ENCODE measurements at places on chromosomes 7 and 10. TPM values are rescaled to one million over a fixed set of nuclear protein-coding genes. Genes with fewer than 3 reads are reported as not detected.
A peak's percentile ranks its signal among the peaks of the same experiment; 100 is the strongest.

DNA sequence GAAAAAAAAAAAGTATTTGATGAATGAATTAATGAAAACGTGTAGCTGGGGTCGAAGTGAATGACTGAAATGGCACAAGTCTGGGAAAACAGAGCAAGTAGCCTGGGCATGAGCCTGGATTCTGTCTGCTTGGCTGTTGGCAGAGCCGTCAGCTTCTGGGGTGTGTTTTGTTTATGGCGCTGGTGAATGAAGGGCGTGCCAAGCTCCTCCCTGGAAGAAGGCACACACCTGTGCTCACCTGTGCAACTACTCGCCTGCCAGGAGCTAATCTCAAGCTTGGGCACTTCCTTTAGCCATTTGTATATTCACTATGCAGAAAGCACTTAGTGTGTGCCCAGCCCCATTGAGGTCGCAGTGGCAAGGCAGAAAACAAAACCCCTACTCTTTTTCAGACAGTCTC is 74.1 kb downstream of the GTF2IRD1 start:
- DNase-seq: peak; percentile 86

DNA sequence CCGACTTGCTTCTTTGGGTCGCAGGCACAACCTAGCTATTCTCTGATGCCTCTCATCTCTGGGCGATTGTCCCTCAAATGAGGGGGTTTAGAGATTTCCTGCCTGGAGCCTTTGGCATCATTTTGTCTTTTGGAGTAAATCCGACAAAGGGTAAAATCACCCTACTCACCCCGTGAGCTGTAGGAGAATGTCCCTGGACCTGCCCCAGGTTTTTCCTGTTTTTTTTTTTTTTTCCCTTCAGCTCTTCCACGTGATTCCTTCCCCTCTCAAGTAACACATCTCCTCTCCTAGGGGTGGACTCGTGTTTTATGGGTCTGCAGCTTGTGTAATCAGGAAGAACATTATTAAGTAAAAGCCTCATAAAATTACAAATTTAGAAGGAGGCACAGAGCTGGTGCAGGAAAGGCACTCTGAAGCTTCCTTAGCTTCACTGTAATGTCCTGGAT is 128.4 kb upstream of the ZNF746 start:
- DNase-seq: no peak

The GPR15LG gene
- 231 TPM for total RNA-seq

DNA sequence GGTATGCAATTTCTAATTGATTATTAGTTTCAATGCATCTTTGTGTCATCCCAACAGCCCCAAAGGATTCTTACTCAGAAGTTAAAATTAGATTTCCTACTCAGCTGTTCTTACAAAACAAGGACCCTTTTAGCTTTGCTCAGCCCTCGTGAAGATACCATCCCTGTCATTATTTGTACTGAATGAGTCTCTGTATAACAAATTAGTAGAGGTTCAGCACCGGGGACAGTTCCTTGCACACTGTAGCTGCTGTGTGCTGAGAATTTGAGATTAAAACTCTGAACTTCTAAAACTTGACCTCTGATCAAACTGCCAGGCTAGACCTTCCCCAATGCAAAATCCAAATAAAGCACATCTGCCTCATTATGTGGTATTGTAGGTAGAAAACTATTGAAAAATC is 299.1 kb downstream of the LHFPL3 start:
- no peak for DNase-seq

The SPDYE8 gene
- total RNA-seq: not detected

The AKR1C1 gene
- total RNA-seq: 28.4 TPM

DNA sequence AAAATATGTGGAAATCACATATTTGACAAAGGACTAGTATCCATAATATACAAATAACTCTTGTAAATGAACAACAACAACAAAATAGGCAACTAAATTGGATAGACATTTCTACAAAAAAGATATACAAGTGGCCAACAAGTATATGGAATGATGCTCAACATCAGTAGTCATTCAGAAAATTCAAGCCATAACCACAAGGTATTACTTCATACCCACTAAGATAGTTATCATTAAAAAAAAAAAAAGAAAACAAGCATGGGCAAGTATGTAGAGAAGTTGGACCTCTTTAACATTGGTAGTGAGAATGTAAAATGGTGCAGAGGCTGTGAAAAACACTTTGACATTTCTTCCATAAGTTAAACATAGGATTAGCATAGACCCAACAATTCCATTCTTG is 80.8 kb downstream of the CYP26A1 start:
- DNase-seq: no peak

DNA sequence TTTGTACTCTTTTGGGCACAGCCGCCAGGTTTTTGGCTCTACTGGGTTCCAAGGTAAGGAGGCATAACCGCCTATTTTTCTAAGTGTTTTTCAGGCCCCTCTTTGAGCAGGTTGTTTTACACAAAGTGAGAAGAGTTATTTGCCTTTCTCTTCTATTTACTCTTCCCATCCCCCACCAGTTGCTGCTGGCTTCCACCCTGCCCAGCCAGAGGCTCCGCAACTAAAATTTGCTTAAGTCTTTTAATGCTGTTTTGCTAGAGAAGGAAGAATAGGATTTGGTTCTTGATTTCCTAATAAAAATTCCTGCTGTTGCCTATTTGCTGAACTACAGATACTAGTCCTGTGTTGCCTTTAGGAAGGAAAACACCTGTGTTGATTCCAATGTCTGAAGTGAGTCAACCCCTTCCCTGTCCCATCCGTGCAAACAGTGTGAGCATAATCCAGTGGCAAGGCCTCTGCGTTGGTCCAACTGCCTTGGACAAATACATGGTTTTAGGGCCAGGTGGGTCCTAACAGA is 1.9 kb downstream of the PLA2G12B start:
- no peak for DNase-seq

DNA sequence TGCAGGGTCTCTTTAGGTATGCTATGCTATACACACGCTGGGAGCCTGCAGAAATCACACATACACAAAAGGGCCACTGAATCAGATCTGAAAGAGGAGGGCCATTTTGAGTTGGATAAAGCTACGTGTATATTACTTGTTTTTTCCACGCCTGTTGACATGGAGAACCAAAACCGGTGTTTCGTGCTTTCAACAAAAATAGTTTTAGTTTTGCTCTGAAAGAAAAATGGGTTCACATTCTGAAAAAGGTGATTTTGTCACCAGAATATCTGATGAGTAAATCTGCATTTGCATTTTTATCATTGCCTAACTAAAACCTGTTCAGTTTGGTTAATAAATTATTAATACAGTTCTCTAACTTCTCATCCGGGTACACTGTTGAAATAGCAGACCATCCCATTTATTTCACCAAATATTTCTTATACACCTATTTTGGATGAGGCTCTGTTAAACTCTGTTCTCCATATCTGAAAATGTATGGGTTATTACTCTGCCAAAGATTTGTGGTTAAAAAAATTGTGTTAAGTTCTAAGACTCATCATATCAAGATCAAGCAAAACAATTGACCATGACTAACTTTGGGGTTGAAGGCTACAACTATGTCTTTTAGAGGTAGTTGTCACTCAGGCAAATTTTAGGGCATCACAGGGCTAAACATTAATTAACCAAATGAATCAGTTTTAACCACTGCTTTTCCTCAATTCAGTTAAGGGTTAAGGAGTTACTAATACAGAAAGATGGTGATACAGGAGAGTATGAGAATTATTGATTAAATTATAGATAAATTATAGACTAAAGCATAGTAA is 101.2 kb upstream of the RPA3 start:
- no peak for DNase-seq

GRCh38 chr10:90592638-90593302 is 265.1 kb downstream of the HTR7 start:
- peak; percentile 28 for DNase-seq

The FANK1 gene
- 10.3 TPM for total RNA-seq

DNA sequence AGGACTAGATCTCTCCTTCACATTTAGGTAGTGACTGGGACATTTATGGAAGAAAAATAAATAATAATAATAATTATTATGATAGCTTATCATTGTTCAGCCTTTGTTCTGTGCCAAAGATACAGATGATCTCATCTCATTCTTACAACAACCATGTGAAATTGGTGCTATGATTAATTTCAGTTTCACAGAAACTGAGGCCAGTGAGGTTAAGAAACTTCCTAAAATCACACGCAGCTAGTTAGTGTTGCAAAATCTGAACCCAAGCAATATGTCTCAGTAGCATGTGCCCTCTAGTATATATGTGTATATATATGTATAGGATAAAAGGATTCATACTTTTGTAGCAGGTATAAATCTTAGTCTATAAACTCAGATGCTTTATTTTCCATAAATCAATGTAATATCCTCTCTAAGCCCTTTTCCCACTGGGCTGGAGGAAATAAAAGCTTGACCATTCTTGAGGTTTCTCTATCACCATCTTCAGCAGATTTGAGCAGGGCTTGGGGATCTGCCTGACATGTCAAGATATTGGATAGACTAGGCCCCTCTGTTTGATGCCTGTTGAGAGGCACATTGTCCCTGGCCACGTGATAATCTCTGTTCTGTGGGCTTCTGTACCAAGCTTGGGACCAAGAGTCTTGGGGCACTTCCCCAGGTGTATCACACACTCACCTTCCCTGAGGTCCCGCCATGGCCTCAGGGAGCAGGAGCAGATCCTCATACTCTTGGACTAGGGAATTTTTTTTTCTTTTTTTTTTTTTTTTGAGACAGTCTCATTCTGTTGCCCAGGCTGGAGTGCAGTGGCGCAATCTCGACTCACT is 172.6 kb upstream of the NRP1 start:
- no peak for DNase-seq

DNA sequence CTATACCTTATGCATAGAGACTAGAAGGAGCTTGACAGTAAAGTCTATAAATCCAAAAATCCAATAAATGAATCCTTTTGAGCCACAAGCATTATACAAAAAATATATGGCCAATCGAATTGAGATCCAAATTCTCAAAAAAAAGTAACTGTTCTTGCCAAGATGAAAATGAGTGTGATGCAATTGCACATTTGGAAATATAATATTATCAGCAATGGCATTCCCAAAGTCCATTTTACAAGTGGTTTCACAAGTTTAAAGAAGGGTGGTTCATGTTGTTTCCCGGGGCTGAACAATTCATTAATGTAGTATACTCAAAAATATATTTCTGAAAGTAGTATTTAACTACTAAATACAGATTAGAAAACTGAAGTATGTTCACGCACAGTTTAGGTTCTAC is 7.3 kb downstream of the RP9 start:
- DNase-seq: no peak

GRCh38 chr7:158953912-158954311 is 97.6 kb downstream of the DYNC2I1 start:
- DNase-seq: no peak

The PDCD11 gene
- total RNA-seq: 22.3 TPM

GRCh38 chr7:71793251-71793650 is 618.9 kb downstream of the CALN1 start:
- DNase-seq: no peak

GRCh38 chr7:1013581-1013980 is 30.6 kb downstream of the CYP2W1 start:
- DNase-seq: no peak

DNA sequence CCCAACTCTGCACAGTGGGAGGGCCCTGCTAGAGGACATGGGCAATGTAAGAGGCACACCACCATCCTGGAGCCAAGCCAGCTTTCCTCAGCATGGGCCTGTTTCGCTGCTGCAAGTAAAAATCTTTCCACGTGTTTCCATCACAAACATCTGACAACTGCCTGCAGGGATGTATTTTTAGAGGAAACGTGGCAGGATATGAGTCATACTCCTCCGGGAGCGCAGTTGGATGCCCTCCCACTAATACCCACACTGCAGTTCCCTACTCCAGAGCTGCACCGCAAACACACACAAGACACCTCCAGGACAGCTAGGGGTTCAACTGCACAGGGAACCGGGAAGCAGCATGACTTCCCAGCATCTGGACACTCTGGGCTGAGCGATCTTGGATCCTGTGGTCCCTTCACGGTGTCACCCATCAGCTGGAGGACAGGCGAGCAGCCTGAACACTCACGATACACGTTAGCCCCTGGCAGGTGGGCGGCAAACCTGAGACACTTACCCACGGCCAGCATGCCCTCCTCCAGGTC is 26.1 kb downstream of the PLAC9 start:
- peak; percentile 66 for DNase-seq

The RSU1 gene
- total RNA-seq: 74.1 TPM
